ENCODE measurements at places on chromosomes 6 and 20. TPM values are rescaled to one million over a fixed set of nuclear protein-coding genes. Genes with fewer than 3 reads are reported as not detected.

DNA sequence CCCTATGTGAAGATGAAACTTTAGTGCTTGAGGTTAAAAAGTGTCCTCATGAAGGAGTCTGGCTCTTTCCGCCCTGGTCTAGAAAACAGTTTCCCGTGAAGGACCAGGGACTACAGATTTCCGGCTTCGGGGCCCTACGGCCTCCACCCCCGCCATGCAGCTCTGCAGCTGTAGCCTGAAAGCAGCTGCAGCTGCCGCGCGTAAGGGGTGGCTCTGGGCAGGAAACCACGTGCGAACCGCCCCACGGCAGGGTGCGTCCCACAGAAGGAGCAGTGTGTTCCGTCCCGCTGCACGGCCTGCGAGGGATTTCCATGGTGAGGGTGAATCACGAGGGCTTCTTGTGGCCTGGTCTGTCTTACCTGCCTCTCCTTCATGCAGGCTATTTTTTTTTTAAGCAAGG, 117.0 kb downstream of the ERMARD start:
- DNase-seq: peak; percentile 19

DNA sequence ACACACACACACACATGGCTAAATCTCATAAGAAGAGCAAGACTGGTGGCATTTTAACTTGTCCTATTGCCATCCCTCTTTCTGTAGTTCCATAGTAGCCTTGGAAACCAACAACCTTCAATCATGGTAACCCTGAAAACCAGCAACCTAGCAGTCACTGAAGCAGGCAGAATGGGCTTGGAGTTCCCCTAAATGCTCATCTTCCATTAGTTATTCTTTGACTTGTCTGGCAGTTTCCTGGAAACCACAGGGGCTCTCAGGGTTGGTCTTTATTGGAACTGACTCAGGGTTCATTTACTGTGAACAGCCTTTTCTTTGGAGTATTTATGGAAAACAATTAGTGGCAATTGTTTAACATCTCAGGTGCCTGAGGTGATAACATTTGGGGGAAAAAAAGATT, 19.4 kb upstream of the BRPF3 start:
- no peak for DNase-seq

DNA sequence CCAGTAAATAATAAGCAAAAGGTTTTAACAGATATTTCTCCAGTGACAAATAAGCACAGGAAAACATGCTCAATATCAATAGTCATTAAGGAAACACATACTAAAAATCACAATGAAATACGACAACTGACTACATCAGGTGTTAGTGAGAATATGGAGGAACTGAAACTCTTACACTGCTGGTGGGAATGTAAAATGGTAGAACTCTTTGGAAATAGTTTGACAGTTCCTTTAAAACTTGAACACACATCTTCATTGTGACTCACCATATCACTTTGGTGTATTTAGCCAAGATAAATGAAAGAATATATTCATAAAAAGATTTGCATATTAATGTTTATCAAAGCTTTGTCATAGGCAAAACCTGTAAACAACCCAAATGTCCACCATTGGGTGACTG, 11.3 kb upstream of the MAP3K5 start:
- DNase-seq: no peak

DNA sequence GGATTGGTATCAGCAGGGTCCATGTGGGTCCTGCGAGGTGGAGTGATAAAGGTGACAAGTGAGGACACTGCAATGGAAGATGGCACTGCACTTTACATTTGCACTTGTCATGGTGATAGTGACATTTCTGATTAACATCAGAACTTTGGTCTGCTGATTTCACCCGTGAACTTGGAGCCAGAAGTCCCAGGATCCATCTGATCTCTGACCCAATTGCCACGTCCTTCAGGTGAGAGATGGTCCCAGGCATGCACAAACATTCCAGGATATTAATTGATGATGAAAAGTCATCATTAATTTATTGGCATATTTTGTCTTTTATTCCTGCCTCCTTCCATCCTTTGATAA, 9.8 kb upstream of the GHRH start:
- DNase-seq: no peak

GRCh38 chr6:36484736-36485135, 41.9 kb downstream of the KCTD20 start:
- DNase-seq: no peak

The CST5 gene
- 0.21 TPM for polyA plus RNA-seq

The SYCP2L gene
- polyA plus RNA-seq: 5.2 TPM

The OR2B6 gene
- polyA plus RNA-seq: 0.32 TPM

All from left lung (tissue), 14 donors.